NCI-H1694 (cell line): ENCODE measurements at places on chromosomes 1 and 21.

- DNase-seq: no peak
Observed at GRCh38 chr1:20666804-20667203, 5.6 kb upstream of the DDOST start.

DNA sequence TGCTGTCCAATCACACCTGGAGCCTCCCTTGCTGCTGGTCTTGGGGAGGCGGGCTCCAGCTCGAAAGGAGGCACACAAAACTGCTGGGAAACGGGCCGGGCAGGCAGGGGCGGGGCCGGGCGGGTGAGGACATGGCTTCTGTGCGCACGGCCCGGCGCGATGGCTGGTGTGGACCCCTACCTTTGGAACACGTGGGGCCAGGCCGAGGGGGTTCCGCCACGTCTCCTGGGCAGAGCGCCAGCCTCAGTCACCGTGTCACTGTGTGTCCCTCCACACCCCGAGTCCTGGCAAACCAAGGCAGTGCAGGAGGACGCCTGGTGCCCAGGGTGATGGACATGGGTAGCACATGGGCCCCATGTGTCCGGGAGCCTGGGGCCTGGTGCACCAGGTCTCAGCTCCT lies 42.0 kb upstream of the ADARB1 start:
- no peak for DNase-seq

DNA sequence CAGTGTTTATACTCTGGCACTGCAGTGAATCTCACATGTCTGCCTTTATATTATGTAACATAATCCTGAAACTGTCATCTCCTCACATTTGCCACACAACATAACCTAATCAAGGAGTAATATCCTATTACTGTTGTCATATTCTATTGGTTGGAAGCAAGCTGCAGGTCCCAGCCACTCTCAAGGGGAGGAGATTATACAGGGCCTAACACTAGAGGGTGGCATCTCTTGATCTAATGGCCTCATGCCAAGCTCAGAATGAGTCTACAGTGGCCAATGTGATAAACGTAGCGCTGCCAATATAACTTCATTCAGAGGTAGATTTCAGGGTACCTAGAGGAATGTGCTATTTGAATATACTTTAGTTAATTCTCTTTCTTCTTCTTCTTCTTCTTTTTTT lies 166.8 kb downstream of the BACH1 start:
- no peak for DNase-seq

DNA sequence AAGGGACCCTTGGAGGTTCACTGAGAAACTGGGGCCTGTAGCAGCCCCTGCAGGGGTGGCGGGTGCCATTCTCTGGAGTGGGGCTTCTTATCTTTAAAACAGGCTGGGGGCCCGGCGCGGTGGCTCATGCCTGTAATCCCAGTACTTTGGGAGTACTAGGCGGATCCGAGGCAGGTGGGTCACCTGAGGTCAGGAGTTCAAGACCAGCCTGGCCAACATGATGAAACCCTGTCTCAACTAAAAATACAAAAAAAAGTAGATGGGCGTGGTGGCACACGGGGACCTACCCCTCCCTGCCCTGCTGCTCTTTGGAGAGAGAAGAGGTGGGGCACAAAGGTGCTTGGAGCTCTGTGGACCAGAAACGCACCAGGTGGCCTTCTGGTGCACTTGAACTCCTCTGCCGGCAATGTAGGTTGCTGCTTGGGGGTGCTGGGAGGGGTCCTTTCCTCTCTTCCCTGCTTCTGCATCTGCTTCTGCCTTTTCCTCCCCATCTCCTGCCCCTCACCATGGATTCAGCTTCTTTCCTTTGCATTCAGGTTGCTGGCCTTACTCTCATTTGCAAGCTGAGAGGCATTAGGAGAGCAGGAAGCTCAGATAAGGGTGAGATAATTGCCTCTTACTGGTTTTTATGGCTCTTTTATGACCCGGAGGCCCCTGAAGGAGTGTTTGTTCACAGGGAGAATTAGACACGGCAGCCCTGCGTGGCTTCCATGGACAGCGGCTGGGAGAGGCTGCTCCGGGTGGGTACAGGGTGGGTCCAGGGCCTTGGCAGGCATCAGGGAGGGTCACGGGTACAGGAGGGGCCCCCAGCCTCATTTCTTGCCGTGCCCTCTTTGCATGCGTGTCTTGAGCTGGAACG lies 57.4 kb downstream of the ARHGEF10L start:
- no peak for DNase-seq

DNA sequence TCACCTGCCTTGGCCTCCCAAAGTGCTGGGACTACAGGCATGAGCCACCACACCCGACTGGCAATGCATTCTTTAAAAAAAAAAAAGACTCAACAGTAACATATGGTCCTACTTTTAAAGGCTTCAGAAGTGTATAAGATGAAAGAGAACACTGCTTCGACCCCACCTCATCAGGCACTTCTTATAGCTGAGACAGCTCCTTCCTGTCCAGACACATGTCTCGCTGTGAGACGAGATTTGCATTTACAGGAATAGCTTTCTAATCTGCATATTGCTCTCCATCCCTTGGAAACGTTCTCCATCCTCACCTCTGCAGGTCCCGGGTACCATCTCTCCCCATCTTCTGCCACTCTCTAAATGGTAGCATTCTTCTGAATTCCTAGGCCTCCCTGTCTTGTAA lies 6.7 kb downstream of the AZIN2 start:
- DNase-seq: no peak

GRCh38 chr21:20800106-20800505 lies 198.1 kb upstream of the NCAM2 start:
- DNase-seq: no peak

GRCh38 chr1:64984737-64985136 lies 18.4 kb upstream of the JAK1 start:
- DNase-seq: no peak

- DNase-seq: no peak
Observed at GRCh38 chr21:45618846-45619485, 24.6 kb upstream of the PCBP3 start.

GRCh38 chr1:66439031-66439740 lies 94.8 kb upstream of the SGIP1 start:
- no peak for DNase-seq

GRCh38 chr1:202587859-202588485 lies 122.3 kb downstream of the SYT2 start:
- DNase-seq: no peak
